ENCODE measurements at places on chromosomes 1 and 21. TPM values are rescaled to one million over a fixed set of nuclear protein-coding genes. Genes with fewer than 3 reads are reported as not detected.

Gene MX2
- total RNA-seq: 7.3 TPM

Gene CD1E
- not detected for total RNA-seq

Gene ANKRD45
- not detected for total RNA-seq

Gene BEND5
- total RNA-seq: 2.8 TPM

Gene NEK2
- not detected for total RNA-seq

Gene CADM3
- total RNA-seq: 24.3 TPM

Gene UBL4B
- not detected for total RNA-seq

Gene EPS8L3
- total RNA-seq: not detected

Gene LRRIQ3
- total RNA-seq: not detected

Gene TMEM125
- not detected for total RNA-seq

Gene CLCA4
- total RNA-seq: not detected

Gene SMIM1
- total RNA-seq: 14.1 TPM

Gene CYYR1
- total RNA-seq: 18.2 TPM

GRCh38 chr1:24898909-24899439, 31.1 kb downstream of the RUNX3 start:
- H3K27ac ChIP-seq: no peak overlapping the region
- DNase-seq: no peak
- no peak overlapping the region for H3K4me3 ChIP-seq
- H3K4me1 ChIP-seq: no peaks in the 10 kb centered on the region
- H3K36me3 ChIP-seq: no peaks in the 10 kb centered on the region

DNA sequence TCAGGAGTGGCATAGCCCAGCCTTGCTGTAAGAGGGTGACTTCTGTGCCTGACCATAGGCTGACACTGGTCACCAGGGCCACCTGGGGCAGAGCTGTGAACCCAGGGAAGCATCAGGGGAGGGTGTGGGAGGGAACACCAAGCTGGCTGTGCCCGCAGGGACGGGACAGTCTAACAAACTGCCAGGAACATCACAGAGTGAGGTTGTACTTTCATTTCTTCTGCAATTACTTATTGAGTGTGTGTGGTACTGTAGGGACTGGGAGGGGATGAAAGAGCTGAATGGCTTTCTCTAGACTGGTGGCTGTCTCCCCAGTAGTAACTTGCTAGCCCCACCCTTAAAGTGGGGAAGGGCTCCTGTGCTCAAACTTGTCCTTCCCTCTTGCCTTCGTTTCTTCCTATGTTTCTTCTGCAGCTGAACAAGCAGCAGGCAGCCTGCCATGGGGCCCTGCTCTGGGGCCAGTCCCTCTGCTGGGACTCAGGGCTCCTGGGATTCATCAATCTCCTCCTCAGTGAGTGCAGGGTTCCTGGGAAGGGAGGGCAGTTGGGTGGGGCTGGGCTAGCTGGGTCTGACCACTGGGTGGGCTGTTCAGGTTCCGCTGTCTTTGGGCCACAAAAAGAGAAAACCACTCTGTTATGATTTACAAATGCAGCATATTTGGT, 39.7 kb upstream of the ETV3 start:
- no peaks in the 10 kb centered on the region for H3K27me3 ChIP-seq
- no peaks in the 10 kb centered on the region for H3K36me3 ChIP-seq
- H3K4me1 ChIP-seq: no peaks in the 10 kb centered on the region
- H3K4me3 ChIP-seq: no peak overlapping the region
- no peak for DNase-seq
- H3K27ac ChIP-seq: no peak overlapping the region

GRCh38 chr1:156262461-156263287, 14.8 kb upstream of the PAQR6 start:
- H3K36me3 ChIP-seq: peaks cover 78% of the 10 kb centered on the region
- H3K27ac ChIP-seq: no peak overlapping the region
- no peak for DNase-seq
- H3K4me3 ChIP-seq: no peak overlapping the region
- H3K4me1 ChIP-seq: no peaks in the 10 kb centered on the region
- H3K27me3 ChIP-seq: no peaks in the 10 kb centered on the region

DNA sequence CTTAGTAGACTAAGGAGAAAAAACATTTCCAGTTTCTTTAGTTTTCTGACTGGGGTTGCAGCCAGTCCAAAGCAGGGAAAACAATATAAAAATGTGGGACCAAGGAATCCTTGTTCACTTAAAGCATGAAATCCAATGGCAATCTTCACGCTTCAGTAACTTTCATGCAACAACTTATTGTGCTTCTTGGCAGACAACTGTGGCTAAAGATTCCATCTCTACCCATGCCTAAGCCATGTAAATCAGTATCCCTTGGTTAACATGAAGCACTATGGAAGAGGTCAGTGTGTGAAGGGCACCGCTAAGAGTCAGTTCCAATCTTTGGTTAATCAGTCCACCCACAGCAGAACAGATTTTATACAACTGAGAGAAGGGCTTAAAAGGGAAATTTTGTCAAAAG, 201.8 kb upstream of the GREM2 start:
- H3K27ac ChIP-seq: no peak overlapping the region
- DNase-seq: no peak
- no peaks in the 10 kb centered on the region for H3K27me3 ChIP-seq
- H3K36me3 ChIP-seq: no peaks in the 10 kb centered on the region
- H3K4me1 ChIP-seq: no peaks in the 10 kb centered on the region

DNA sequence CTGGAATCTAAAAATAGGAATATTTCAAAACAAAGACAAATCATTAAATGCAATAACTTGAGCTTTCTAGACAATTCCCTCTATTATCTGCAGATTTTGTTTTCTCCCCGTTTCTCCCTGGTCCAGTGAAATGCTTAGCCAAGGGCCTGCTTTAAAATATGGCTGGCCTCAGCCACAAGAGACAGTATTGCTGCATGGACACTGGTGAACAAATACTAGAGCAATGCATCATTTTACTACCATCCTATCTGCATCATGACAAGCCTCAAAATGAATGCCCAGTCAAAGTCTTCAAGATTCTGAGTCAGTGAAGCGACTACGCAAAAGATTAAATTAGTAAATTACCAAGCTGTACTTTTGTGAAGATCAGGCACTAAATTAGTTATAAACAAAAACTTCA, 80.5 kb downstream of the ENAH start:
- H3K4me3 ChIP-seq: no peak overlapping the region
- H3K4me1 ChIP-seq: peaks cover 53% of the 10 kb centered on the region
- no peaks in the 10 kb centered on the region for H3K36me3 ChIP-seq
- no peaks in the 10 kb centered on the region for H3K27me3 ChIP-seq

- no peak for DNase-seq
- H3K36me3 ChIP-seq: no peaks in the 10 kb centered on the region
- H3K4me3 ChIP-seq: no peak overlapping the region
- no peaks in the 10 kb centered on the region for H3K27me3 ChIP-seq
These were observed 223.5 kb downstream of the KIF26B start for GRCh38 chr1:245378311-245378722.

DNA sequence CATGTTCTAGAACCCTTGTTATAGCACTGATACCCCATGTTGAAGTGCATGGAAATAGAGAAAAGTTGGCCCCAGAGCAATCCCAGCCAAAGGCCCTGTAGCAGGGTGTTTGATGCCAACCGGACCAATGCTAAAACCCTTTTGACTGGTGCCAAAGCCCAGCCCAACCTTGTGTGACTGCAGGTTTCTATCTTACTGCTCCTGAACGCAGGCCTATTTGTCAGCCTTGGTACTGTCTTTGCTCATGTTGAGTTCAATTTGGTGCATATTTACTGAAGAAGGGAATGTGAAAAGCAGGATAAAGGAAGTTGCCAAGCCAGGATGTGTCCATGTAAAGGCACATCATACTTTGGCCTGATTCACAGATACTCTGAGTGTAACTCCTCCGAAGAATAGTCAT, 51.7 kb upstream of the NFASC start:
- peak overlapping the region; percentile 79 for H3K27ac ChIP-seq
- no peak overlapping the region for H3K4me3 ChIP-seq
- DNase-seq: no peak
- H3K4me1 ChIP-seq: peaks cover 60% of the 10 kb centered on the region
- no peaks in the 10 kb centered on the region for H3K27me3 ChIP-seq

DNA sequence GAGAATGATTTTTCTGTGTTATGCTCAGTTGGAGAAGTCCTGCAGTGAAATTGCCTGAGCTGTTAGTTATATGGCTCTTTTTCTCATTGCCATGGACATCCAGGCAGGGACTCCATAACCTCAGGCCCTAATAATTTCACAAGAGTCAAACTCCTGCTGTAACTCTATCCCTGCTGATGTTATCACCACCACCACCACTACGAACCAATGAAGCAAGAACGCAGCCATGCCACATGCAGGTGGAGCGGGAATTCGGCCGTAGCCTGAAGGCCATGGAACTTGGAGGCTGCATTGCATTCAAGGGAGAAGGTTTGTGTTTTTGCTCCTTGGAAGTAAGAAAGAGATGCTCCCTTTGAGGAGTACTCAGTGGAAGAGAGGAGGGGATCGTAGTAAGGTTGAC, 16.8 kb upstream of the DLGAP3 start:
- H3K4me1 ChIP-seq: no peaks in the 10 kb centered on the region
- no peak overlapping the region for H3K27ac ChIP-seq
- no peak for DNase-seq
- no peak overlapping the region for H3K4me3 ChIP-seq

DNA sequence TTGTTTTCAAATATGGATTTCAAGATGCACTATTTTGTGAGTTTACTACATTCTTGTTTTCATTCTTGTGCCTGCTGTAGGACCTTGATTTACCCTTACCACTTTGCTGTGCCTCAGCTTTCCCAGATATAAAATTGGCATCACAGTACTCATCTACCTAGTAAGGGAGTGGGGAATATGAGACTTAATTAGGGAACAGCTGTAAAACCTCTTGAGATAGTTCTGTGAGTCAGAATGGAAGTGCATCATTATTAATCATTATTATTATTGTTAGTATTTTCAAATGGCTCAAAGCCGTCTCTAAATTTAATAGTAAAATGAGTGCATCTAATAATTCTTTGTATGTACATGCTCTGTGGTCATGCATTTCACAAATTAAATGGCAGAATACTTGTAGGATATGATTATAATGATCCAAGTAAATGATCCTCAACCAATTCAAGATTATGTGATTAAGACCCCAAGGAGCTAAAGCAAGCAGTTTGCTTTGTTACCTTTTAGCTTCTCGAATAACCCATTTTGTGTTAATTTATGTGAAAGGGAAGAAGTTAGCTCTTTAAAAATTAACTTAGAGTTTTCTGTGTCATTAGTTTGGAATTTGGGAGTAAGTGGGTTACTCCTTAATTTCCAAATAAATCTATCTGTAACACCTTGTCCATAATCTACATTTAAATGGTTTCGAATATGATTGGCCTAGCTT, 155.4 kb downstream of the NFIA start:
- peaks cover 43% of the 10 kb centered on the region for H3K4me1 ChIP-seq
- DNase-seq: no peak
- no peak overlapping the region for H3K4me3 ChIP-seq
- no peaks in the 10 kb centered on the region for H3K36me3 ChIP-seq

DNA sequence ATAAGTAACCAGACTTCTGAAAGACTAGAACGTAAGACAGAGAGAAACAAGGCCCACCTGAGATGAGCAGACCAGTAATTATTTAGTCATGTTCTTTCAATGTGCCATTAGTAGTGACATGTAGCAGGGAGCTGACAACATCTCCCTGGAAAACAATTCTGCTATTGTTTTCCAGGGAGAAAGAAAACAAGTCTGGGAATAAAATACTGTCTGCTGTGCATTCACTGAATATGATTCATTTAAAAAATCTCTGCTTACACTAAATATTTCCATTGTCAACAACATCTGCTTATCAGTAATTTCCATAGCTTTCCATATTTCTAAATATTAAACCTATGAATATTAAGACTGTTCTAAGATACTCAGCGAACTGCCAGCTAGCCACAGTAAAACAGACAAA, 80.0 kb downstream of the VCAM1 start:
- DNase-seq: no peak
- H3K27ac ChIP-seq: no peak overlapping the region
- peaks cover 10% of the 10 kb centered on the region for H3K4me1 ChIP-seq
- no peak overlapping the region for H3K4me3 ChIP-seq
- H3K27me3 ChIP-seq: no peaks in the 10 kb centered on the region

GRCh38 chr1:1085911-1086841, 12.1 kb upstream of the RNF223 start:
- H3K36me3 ChIP-seq: no peaks in the 10 kb centered on the region
- H3K4me3 ChIP-seq: no peak overlapping the region
- no peaks in the 10 kb centered on the region for H3K27me3 ChIP-seq
- no peaks in the 10 kb centered on the region for H3K4me1 ChIP-seq
- no peak overlapping the region for H3K27ac ChIP-seq

GRCh38 chr1:215007880-215008279, 74.7 kb upstream of the KCNK2 start:
- DNase-seq: no peak
- H3K4me3 ChIP-seq: no peak overlapping the region
- no peaks in the 10 kb centered on the region for H3K4me1 ChIP-seq
- no peak overlapping the region for H3K27ac ChIP-seq

DNA sequence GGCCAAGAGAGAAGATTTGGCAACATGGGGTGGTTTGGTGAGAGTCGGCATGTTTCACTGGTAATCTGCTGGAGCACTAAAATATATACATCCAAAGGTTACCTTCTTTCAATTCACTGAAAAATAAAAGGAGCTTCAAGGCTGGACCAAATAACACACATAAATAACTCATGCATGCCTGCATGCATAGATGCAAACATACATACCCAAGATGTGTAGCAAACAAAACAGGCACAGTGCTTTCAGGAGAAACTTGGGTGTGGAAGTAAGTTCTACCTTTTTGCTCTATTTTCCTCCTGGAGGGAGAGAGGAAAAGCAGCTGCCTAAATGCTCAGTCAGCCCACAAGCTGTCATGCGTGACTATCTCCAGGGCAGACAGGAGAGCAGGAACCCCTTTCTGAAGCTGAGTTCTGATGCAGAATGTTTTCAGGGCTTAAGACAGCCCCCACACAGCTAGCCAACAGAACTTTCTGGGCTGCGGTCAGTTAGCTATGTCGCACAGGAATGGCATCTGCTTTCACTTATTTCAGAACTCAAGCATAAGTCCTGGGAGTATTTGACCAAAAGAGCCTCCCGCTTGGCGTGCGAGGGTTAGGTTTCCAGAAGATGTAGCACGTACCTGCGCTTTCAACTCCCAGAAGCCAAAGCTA, 166.2 kb downstream of the TOMM20 start:
- no peaks in the 10 kb centered on the region for H3K27me3 ChIP-seq
- DNase-seq: no peak
- no peaks in the 10 kb centered on the region for H3K36me3 ChIP-seq
- H3K27ac ChIP-seq: peak overlapping the region; percentile 75
- H3K4me1 ChIP-seq: peaks cover 64% of the 10 kb centered on the region

DNA sequence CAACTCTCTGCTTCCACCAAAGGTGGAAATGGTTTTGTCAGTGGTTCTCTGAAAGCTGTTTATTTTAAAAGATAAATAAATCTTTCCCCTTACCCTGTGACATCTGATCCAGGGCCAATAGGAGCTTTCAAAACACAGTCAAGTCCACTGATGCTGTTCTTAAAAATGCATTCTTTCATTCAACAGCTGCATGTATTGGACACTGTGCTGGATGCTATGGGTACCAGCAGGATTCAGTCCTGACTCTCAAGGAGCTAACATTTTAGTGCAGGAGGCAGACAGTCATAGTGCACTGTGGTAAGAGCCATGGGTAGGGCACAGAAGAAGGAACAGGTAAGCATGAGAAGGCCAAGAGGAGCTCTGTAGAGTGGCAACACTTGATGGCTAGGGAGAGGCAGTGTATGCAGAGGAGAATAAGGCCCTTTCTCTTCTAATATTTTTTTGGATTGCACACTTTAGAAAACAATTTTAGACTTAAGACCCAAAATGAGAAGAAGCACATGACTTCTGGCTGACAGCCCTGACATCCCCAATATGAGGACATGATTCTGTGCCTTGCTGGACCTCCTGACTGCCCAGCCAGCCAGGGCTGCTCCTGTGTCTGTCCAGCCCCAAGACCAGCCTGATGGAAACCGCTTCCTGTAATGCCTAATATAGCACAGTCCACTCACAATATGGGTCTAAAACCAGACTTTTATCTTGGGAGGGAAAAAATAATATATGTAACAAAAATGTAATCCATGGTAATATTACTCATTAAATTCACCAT, 207.3 kb downstream of the SDCCAG8 start:
- DNase-seq: no peak
- peaks cover 8% of the 10 kb centered on the region for H3K36me3 ChIP-seq
- no peak overlapping the region for H3K4me3 ChIP-seq
- H3K27ac ChIP-seq: no peak overlapping the region
